ENCODE measurements at places on chromosomes 1 and 21.

- DNase-seq: peak; percentile 78
Observed at GRCh38 chr1:84505493-84506001, 639 bp upstream of the SPATA1 start.

- DNase-seq: no peak
Observed at GRCh38 chr1:214638997-214639396, 36.0 kb downstream of the CENPF start.

GRCh38 chr1:19860418-19860817, 21.8 kb upstream of the OTUD3 start:
- DNase-seq: no peak

GRCh38 chr1:81478219-81478618, 322.5 kb upstream of the ADGRL2 start:
- no peak for DNase-seq

GRCh38 chr21:17433730-17434129, 79.1 kb upstream of the CXADR start:
- DNase-seq: no peak

- no peak for DNase-seq
Observed at GRCh38 chr1:66460776-66461175, 73.2 kb upstream of the SGIP1 start.

DNA sequence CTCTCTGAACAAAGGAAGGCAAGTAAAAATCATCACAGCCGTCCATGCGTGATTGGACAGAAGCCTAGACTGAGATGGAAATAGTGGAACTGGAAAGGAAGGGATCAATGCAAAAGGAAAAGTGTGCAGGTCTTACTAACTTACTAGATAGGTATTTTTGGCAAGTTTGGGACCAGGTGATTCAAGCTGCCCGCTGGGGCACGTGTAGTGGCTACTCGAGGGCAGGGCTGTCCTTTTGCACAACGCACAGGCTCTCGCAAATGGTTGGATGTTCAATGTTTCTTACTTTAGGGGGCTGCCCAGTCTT, 566 bp upstream of the ALG6 start:
- no peak for DNase-seq

- DNase-seq: no peak
Observed at GRCh38 chr1:156104861-156105832, 9.4 kb upstream of the LMNA start.

DNA sequence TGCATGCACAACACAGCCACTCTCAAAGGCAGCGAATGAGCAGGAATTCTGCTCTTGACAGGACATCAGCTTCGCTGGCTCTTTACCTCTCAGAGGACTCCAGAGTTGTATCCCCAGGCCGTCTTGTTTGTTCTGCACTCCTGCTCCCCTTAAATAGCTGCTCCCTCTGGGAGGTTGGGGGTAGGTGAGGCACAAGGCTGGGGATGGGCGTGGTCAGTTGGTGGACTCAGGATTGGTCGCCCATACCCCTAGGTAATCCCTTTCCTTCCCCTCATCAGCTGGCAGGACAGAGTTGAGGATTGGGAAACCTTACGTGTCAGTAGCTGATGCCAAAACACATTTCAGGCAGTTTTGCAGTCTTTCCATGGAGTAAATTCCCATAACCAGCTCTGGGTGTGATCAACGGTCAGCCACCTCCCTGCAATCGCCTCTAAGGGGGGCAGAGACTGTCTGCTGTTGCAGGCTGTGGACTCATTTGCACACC, at the start of gene PLA2G2A:
Gene PLA2G2A (minus strand): TSS at position 125 of the 484 bp plus-strand sequence. CDS start 845 bp downstream, outside the sequence.
- DNase-seq: no peak

GRCh38 chr1:202585590-202585933, 124.7 kb downstream of the SYT2 start:
- DNase-seq: no peak

Measured in GM13976 (cell line).